ENCODE measurements at places on chromosomes 3 and 15.
A peak's percentile ranks its signal among the peaks of the same experiment; 100 is the strongest.

GRCh38 chr15:52103217-52104207 lies 9.1 kb downstream of the BCL2L10 start:
- DNase-seq, result no peak

GRCh38 chr3:186413615-186414415 lies 51.8 kb upstream of the DGKG start:
- no peak for DNase-seq

- DNase-seq, result no peak
Observed at GRCh38 chr3:11238060-11238459, 34.1 kb upstream of the ATG7 start.

GRCh38 chr15:67510597-67511190 lies 10.2 kb upstream of the C15orf61 start:
- no peak for DNase-seq

GRCh38 chr3:63351159-63352007 lies 73.3 kb downstream of the SYNPR start:
- no peak for DNase-seq

DNA sequence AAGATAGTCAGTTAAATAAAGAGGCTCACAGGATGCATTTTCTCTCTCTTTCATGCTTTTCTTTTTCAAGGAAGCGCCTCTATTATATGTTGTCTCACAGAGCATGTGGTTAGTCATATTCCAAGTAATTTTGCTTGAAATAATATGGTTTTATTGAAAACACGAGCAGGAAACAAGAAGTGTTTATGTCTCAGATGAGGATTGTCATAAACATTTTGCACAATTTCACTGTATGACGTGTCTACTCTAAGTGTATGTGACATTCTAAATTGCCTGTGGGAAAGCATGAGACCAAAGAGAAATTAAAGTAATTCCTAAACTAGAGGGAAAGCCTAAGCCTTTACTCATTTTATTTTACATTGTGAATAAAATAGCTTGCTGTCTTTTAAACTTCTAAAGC lies 818.6 kb downstream of the EPHA3 start:
- no peak for DNase-seq

DNA sequence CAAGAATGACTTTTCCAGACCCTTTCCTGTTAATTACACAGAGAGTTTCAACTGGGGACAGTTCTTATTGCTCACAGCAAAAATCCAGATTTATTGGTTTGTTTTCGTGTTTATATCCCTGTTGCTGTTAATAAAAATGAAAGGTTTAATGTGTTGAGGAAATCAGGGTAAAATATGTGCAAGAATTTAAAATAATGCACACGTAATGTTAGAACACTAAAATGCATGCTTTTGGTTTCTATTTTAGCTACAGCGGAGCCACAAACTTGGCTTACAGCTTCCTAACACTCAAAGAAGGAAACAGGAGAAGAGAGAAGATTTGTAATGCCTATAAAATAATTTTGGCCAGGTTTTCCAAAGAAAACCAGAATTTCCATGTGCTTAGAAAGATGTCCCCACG lies 62.7 kb downstream of the CASR start:
- no peak for DNase-seq

DNA sequence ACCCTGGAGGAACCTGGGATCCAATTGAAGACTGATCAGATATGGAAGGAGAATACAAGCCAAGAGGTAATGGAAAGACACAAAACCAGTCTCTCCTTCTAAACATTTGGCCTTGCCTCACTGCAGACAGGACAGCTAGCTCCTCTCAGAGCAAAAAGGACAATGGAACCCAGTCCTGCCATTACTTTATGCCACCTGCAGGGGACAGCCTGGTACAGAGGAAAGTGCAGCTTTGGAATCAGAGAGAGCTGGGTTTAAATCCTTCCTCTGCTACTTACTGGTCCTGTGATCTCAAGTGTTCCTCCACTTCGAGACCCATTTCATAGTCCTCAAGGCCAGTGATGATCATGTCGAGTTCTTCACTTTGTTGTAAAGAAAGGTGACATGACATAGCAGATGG lies 159.4 kb upstream of the SMAD3 start:
- DNase-seq, result no peak

GRCh38 chr15:93417156-93417555 lies 328.1 kb upstream of the RGMA start:
- DNase-seq, result no peak

- DNase-seq, result no peak
Observed at GRCh38 chr3:28172748-28173147, 68.7 kb upstream of the CMC1 start.

GRCh38 chr3:47949979-47950378 lies 66.2 kb downstream of the MAP4 start:
- no peak for DNase-seq

GRCh38 chr15:84608707-84609284 lies 8.0 kb downstream of the ZSCAN2 start:
- DNase-seq, result no peak

DNA sequence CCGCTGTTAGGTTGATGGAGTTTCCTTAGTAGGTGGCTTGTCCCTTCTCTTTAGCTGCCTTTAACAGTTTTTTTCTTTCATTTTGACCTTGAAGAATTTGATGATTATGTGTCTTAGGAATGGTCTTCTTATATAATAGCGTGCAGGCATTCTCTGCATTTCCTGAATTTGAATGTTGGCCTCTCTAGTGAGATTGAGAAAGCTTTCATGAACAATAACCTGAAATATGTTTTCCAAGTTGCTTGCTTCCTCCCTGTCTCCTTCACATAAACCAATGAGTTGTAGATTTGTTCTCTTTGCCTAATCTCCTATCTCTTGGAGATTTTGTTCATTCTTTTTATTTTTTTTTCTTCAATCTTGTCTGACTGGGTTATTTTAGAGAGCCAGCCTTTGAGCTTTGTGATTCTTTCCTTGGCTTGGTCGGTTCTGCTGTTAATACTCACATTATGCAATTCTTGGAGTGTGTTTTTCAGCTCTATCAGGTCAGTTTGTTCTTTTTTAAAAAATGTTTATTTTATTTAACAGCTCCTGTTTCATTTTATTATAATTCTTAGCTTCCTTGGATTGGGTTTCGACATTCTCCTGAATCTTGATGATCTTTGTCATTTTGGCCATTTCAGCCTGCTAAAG lies 627.9 kb downstream of the SI start:
- DNase-seq, result no peak

DNA sequence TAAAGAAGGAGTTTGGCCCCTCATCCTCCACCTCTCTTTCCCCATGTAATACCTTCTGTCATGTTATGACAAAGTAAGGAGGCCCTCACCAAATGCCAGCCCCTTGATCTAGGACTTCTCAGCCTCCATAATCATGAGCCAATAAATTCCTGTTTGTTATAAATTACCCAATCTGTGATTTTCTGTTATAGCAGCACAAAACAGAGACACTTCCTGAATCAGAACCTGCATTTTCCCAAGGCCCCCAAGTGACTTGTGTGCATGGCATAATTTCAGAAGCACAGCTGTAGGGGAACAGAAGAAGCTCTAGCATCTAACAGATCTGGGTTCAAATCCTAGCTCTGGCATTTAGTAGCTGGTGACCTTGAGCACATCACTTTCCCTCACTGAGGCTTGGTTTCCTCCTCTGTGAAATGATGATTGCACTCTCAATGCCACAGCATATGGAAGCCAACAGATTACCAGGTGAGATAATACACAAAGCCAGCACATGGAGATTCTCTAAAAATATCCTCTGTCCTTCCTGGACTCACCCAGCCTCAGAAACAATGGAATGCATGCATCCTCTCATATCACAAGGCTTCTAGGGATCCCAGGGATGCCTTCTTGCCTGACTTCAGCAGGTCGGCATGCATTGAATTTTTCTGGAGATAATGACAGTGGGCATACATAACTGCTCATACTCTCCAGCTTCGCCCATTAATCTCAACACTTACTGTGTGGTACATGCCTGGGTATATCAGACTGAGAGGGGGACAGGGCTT lies 26.3 kb downstream of the TLNRD1 start:
- DNase-seq, result no peak

DNA sequence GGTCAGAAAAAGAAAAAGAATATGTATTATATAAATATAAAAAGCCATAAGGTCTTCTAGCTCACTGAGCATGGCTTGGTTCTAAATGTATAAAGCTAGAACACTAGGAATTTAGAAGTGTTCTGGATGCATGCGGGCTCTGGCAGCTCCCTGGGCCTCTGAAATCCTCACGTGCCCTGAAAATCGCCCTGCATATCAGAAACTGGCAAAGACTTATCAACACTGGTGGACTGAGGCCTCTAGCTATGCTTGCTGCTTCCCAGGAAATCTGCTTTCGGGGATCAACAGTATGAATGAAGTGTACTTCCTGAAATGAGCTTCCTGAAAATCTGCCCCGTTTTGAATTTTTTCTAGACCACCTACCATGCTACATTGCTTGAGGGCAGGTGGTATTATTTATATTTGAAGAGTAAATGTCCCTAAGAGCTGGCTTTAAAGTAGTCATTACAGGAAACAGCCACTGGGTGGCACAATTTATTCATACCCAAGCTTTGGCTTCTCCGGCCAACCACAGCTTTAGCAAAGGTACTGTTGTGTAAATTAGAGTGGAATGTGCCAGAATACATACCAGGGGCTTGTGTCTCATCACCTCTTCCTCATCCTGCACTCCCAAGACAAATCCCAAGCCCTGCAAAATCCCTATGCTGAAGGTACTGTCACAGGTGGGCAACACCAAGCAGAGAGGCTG lies 17.7 kb downstream of the CRTAP start:
- DNase-seq, result no peak

DNA sequence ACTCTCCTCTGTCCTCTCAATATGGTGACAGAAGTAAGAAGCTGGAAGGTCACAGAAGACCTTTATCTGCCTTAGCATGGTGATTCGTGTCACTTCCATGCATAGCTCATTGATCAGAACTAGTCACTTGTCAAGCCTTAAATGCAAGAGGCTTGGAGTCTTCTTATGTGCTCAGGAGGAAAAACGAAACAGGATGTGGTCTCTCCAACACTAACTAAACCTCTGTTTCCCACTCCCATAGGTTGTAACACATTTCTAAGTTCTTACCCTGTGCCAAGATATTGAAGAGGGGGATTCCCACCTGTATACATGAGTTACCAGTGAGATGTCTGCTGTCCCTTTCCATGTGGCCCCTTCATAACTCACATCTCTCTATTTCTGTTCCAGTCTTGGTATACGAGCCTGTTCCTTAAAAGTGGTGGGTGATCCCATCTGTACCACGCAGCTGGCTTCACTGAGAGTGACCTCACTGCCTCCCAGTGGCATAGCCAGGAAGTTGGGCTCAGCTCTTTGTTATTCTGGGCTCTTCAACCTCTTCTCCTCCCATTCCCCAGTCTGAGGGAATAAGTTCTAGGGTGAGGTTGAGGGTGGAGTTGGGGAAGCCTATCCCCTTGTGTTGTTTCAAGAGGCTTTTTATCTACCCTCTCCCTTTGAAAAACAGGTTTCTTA lies 203.2 kb upstream of the PPP2R3A start:
- no peak for DNase-seq

DNA sequence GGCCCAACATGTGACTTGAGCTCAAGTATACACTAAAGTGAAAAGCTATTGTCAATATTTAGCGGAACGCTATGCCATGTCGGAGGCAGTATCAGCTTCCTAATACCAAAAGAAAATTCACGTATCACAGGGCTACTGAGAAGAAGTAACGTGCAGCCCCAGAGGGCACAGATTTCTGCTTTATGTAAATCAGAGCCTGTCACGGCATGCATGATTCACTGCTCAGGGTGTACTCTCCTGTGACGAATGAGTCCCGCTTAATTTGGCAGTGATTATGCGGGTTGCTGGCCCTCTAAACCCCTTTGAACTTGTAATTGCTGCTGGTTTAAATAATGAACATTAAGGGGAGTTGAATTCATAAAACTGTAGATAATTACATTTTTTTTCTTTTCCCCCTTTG lies 85.3 kb downstream of the MEIS2 start:
- DNase-seq, result peak; percentile 19

- no peak for DNase-seq
Observed at GRCh38 chr3:45273681-45274515, 47.8 kb upstream of the TMEM158 start.

GRCh38 chr3:88596451-88596850 lies 446.7 kb downstream of the C3orf38 start:
- no peak for DNase-seq

- DNase-seq, result no peak
Observed at GRCh38 chr3:4908433-4909156, 70.6 kb upstream of the BHLHE40 start.

GRCh38 chr3:184236636-184237035 lies 7.3 kb downstream of the VWA5B2 start:
- no peak for DNase-seq

GRCh38 chr3:79250746-79251145 lies 517.1 kb downstream of the ROBO1 start:
- DNase-seq, result no peak

DNA sequence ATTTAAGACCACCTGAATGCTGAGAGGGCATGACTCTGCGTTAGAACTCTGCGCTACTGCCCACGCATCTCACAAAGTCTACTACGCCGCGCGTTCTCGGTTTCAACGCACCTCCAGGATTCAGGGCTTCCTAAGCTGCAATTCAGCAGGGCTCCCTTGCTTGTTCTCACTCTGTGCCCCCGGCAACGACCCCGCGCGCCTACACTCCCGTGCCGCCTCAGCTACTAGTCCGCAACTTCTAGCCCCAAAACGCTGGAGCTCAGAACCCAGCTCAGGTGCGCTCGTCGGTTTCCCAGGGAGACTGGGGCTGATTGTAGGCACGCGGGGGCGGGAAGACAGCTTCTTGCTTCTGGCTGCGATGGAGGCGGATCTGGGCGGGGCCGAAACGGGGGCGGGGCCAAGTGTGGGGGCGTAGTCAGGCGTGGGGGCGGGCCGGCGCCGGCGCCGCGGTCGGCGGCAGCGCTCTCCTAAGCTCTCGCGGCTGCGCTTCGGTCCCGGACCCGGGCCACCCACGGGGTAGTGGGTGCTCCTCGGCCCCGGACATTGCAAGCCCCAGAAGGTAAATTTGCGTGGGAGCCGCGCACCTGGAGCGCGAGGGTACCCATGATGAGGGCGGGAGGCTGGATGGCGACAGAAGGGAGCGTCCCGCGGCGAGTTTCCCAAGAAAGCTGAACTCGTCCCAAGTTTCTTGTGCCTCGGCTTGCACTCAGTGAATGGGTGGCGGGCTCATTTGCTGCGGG lies at the start of gene ARHGEF26:
ARHGEF26 (plus strand) TSS at position 430 of the 740 bp plus-strand sequence. CDS start 603 bp downstream, outside the sequence.
- peak; percentile 67 for DNase-seq

DNA sequence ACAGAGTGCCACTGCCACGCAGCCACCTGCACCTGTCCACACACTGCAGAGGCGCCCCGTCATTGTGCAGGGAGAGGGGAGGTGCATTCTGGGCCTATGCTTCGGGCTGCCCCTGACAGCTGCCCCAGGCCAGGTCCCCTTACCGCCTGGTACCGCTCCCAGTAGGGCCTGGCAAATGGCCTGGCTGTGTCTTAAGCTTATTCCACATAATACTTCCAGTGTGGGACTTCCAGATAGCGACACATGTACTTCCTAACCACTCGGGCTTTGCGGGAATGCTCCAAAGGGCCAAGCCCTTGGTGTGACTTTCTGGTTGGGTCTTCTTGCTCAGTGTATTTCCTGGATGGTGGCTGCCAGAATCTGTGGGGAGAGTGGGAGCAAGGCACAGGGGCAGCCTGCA lies 254.3 kb upstream of the CHRNA7 start:
- DNase-seq, result no peak

DNA sequence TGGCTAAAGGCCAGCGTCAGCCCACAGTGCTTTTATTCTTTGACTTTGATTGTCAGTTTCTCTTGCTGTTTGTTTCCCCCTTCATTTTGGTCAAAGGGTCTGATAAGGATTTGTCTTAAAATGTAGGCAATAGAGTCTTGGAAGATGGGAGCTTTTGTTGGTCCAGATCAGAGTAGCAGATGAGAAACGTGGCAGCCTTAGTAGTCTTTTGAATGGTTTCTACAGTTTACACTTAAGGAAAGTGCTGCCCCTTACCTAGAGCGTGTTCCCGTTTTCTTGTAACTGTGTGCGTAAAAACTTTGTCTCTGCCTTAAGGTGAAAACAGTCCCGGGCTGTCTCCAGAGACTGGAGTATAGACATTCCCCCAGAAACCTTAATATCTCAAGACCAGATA lies 630 bp downstream of the LXN start:
- no peak for DNase-seq
